Eye (tissue), 1 donor: ENCODE measurements at places on chromosomes 5 and 9.
A peak's percentile ranks its signal among the peaks of the same experiment; 100 is the strongest.

GRCh38 chr5:61651195-61651594 is 319.1 kb downstream of the ZSWIM6 start:
- no peak for DNase-seq

DNA sequence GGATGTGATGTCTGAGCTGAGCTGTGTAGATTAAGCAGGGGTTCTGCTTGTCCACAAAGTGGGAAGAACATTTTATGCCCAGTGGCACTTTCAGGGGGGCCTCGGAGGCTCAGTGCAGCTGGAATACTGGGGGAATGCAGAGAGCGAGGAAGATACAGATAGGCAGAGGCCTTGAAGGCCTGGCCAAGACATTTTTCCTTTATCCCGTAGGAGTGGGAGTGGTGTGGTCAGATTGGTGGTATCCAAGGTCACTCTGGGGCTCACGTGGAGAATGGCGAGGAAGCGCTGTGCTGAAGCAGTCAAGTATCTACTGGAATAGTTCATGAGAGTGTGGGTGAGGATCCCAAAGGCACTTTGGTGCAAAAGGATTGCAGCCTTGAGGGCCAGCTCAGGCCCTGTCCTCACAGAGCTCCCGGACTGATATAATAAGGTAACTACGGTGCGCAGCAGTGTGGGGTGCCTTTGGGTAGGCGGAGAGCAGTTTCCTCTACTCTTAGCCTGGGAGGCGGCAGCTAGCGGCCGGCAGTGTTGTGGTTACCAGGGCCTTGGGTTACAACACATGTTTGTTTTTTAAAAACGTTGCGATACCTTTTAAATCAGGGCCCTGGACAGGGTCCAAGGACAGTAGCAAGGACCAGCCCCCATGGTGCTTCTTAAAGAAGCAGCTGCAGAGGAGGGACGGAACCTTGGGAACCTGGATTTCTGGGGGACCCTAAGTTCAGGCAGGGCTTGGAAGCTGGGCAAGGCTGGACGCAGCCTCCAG is 10.8 kb upstream of the CCDC69 start:
- DNase-seq = no peak

- no peak for DNase-seq
These were observed 500.6 kb downstream of the KIF4B start for GRCh38 chr5:155514105-155514563.

GRCh38 chr9:13244181-13244580 is 35.3 kb downstream of the MPDZ start:
- no peak for DNase-seq

DNA sequence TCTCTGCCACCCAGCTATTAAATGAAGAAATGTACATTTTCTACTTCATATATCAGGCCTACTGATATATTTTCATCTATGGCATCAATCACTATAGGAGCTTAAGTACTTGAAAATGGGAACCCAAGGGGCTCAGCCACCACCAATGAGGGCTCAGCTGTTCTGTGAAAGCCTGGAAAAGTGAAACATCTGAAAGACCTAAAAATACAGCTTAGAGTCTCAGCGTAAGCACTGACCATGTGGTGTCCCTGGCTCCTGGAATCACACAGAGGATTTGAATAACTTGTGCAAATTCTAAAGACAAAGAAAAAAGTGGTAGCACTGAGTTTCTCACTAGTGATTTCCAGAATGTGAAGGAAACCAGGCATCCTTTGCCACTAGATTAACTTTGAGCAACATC is 64.5 kb downstream of the PTPRD start:
- DNase-seq = no peak

GRCh38 chr5:175896301-175897040 is 25.1 kb downstream of the CPLX2 start:
- no peak for DNase-seq

DNA sequence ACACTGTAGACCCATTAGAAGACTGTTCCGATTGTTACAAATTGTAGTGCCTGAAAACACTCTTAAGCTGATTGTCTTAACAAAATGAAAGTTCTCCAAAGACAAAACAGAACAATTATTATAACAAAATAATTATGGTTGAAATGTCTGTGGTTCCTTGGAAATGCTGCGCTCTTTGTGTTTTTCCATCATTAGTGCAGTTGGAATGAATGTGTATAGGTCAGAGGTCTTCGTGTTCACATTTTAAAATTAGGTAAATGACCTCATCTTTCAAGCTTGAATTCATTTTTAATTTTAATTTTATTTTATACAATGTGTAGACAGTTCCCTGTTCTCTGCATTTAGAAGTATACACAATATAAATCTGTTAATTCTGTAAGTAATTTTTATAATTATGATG is 56.7 kb upstream of the NXNL2 start:
- DNase-seq = peak; percentile 80

DNA sequence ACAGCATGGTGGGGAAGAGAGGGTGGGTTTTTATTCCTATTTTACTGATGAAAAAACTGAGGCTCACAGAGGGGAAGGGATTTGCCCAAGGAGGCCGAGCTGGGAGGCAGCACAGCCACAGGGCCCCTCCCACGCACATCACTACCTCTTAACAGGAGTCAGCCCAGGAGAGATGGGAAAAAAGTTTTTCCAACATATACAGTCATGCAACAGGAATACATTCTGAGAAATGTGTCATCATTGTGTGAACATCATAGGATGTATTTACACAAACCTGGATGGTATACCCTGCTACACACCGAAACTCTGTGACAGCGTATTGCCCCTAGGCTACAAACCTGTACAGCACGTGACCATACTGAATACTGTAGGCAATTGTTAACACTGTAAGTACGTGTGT is 11.6 kb downstream of the TRAF1 start:
- DNase-seq = no peak

- DNase-seq = no peak
These were observed 82.6 kb downstream of the WNK2 start for GRCh38 chr9:93266521-93267001.

DNA sequence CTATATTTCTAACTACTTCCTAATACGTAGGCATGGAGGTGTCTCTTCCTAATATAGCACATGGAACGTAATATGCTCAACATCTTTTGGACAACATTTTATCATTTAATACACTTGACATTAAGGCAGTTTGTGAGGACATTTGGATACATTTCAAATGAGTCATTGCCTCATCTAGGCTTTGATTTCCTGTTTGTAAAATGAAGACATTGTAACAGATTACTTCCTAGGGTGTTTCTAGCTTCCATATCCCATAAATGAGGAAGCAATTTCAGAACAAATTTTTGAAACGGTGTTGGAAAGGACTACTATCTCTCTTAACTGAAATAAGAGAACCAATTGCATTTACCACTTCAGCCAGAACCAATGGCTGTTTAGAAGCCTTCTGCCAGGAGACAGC is 38.7 kb downstream of the SLC28A3 start:
- no peak for DNase-seq

DNA sequence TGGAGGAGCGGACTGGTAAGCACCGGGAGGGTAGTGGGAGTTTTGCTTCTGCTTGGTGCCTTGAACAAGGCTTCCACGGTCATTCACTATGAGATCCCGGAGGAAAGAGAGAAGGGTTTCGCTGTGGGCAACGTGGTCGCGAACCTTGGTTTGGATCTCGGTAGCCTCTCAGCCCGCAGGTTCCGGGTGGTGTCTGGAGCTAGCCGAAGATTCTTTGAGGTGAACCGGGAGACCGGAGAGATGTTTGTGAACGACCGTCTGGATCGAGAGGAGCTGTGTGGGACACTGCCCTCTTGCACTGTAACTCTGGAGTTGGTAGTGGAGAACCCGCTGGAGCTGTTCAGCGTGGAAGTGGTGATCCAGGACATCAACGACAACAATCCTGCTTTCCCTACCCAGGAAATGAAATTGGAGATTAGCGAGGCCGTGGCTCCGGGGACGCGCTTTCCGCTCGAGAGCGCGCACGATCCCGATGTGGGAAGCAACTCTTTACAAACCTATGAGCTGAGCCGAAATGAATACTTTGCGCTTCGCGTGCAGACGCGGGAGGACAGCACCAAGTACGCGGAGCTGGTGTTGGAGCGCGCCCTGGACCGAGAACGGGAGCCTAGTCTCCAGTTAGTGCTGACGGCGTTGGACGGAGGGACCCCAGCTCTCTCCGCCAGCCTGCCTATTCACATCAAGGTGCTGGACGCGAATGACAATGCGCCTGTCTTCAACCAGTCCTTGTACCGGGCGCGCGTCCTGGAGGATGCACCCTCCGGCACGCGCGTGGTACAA is 556 bp downstream of the PCDHGC3 start:
- peak; percentile 92 for DNase-seq

- no peak for DNase-seq
These were observed 91.3 kb upstream of the ADAMTS2 start for GRCh38 chr5:179436321-179437122.

- DNase-seq = no peak
These were observed 265.0 kb upstream of the IRX4 start for GRCh38 chr5:2147504-2148311.

- DNase-seq = peak; percentile 48
These were observed 78.3 kb upstream of the SEMA6A start for GRCh38 chr5:116652903-116653302.

DNA sequence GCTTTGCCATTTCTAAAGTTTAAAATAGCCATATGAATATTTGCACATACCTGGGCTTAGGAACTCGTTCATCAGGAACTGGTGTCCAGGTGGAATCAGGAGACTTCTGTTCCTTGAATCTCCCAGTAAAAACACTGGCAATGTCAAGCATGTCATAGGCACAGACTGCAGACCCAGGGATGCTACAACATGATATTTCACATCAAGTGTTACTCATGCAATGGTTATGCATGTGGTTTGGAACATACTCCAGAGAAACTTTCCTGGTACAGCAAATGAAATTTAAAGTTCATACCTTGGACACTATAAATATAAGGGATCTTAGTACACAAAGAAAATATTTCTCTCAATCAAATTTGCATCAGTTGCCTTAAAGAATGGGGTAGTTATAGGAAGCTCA is 92.2 kb downstream of the SEMA6A start:
- no peak for DNase-seq

DNA sequence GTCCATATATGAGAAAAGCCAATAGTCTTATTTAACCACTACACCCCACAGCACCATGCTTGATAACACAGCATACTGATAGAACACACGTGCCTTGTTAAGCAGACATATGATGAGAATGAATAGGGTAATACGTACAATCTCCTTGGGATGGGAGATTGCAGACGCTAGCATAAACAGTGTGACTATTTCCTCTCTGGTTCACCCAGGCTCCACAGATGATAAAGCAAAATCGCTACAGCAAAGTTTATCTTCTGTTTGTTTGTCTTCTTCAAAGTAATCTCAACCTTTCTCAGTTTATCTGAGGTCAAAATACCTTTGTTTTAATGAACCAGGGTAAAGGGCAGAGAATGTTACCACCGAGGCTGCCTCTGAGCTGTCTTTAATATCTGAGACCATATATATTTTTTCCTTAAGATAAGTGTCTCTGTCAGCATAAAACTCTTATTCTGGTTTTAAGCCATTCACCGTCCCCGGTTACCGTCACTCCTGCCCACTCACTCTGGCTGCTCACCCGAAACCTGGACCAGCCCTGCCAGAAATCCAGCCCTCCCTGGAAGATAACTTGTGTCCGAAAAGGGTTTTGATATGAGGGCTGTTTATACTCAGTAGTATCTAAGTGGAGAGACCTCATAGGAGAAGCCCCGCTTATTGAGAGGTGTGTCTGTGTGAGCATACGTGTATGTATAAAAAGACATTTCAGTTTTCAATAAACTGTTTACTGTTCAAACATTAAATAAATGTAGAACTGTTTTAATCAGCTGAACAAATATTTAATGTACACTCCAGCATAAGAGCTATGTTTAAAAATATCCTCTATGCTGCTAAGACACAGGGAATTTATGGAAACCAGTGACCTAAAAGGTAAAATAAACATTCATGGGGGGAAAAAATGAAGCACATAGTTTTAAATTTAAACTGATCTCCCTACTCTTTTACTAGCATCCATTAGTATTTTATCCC is 465.4 kb downstream of the RASEF start:
- no peak for DNase-seq

DNA sequence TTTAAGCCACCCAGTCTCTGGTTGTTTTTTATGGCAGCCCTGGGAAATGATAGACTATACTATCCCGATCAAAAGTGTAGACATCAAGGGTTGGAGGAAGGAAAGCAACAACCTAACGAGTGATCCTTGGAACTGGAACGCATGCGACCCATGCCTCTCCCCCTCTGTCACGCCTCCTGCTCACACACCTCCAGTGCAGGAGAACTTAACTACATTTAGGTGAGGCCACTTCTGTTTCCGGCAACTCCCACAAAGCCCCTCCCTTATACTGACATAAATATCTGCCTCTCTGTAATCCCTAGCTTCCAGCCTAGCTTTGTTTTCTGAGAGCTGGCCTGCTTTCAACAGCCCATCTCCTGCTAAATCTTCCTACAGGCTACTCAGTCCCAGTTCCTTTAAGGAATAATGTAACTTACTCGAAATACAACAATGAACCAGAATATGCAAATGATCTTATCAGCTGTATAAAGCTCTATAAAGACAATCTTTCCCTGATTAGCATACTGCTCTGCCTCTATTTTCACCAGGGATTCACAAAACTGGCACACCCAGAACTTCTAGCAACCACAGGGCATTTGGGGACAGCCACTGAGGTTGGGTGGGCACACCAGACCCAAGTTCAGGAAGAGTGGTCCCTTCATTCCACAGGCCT is 73.9 kb downstream of the GABBR2 start:
- no peak for DNase-seq

DNA sequence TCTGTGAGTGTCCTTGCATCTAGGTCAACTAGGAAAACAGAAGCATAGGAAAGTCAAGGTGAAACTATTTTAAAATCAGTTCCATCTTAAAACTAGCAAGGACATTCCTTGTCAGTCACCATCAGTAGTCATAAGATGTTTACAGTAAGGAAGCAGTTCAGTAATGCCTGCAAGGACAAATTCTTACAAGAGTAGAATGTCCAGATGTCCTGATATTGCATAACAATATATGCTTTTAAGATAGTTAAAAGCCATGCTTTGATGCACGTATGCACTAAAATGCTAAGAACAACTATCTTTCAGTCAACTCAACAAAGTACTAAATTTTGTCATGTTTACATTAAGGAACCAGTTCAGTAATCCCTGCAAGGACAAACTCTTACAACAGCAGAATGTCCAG is 11.3 kb upstream of the SVEP1 start:
- no peak for DNase-seq

DNA sequence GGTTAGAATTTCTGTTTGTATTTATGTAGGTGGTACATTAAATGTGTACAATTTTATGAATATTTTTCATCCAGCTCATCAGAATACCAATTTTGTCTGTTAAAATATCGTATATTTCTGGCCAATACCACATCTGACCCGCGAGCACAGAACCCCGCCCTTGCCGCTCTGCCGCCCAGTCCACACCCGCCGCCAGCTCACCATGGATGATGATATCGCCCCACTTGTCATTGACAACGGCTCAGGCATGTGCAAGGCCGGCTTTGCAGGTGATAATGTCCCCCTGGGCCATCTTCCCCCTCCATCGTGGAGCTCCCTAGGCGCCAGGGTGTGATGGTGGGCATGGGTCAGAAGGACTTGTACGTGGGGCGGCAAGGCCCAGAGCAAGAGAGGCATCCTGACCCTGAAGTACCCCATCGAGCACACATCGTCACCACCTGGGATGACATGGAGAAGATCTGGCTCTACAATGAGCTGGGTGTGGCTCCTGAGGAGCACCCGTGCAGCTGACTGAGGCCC is 153.2 kb downstream of the CAVIN4 start:
- no peak for DNase-seq
